Activated T-helper 17 cell treated with anti-CD3 and anti-CD28 coated beads, Interleukin-2, amount 50 U/mL, for 72 hours (primary cell): ENCODE measurements at places on chromosomes 11 and 22.

DNA sequence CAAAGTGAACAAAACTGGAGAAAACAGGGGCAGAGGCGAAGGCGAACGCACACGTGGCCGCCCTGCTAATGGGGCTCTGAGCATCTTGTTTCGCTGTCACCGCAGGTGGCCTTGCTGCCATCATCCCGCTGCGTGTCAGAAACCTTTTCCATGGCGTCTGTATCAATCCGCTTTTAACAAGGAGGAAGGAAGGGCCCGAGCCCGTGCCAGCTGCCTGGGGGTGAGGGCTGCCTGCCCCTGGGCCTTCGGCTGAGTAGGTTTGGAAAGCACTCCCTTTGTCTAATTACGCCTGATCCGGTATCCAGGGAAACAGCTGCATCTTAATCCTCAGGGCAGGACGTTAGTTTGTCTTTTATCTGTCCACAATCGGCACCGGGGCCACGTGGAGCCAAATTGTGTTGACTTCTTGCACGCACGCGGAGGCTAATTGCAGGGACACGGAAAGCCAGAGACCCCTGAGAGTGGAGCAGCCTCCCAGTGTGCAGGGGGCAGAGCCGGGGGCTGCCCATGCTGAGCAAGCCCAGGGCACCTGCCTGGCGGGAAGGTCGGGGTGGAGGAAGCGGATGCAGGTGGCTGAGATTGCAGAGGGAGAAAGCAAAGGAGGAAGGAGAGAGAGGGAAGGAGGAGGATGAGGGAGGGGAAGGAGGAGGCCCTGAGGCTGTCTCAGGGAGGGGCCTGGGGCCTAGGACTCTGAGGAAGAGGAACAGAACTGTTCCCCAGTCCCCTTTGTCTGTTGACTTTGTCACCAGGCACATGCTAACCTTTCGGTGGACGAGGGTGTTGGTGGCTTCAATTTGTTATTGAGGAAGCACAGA, 19.2 kb upstream of the TH start:
- ATAC-seq: no peak

- ATAC-seq: no peak
Measured at GRCh38 chr11:16086229-16086819, 270.0 kb downstream of the SOX6 start.

DNA sequence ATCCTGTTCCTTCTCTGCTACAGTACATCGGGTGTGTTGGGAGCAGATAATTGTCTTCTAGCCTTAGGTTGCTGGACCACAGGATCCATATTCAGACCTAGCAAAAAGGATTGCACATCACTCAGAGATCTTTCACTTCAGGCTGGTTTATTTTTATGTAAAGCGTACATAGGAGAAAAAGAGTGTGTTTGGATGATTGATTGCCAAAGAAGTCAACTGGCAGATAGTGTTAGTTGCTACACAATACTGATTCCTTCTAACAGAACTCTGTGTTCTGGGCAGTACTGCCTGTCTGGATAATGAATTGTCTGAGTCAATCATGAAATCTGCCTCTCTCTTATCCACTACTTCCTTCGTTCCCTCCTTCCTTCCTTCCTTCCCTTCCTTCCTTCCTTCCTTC, 31.0 kb upstream of the PGM2L1 start:
- ATAC-seq: no peak

DNA sequence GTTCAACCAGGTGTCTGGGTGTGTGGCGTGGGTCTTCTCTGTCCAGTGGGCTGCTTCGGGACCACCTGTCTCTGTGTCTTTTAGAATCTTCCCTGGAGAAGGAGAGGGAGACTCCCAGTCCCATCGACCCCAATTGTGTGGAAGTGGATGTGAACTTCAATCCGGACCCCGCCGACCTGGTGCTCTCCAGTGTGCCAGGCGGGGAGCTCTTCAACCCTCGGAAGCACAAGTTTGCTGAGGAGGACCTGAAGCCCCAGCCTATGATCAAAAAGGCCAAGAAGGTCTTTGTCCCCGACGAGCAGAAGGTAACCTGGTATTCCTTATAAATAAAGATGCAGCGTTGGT, 12.2 kb downstream of the TEF start:
- no peak for ATAC-seq

- no peak for ATAC-seq
Measured at GRCh38 chr22:21633481-21633880, 921 bp downstream of the CCDC116 start.

DNA sequence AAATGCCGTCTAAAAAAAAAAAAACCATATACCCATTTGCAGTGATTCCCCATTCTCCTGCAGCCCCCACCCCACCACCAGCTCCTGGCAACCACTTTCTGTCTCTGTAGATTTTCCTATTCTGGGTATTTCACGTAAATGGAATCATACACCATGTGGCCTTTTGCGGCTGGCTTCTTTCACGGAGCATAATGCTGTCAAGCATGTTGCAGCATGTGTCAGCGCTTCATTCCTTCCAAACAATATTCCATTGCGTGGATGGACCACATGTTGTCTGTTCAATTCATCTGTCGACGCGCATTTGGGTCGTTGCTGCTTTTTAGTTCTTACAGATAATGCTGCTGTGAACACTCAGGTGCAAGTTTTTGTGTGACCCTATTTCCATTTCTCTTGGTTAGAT, 14.8 kb upstream of the EMID1 start:
- no peak for ATAC-seq

GRCh38 chr11:35949242-35949641, 5.4 kb downstream of the LDLRAD3 start:
- no peak for ATAC-seq
